NCI-H510A treated with DMSO at 0.1 percent for 48 hours (cell line): ENCODE measurements at places on chromosomes 12 and 14.

DNA sequence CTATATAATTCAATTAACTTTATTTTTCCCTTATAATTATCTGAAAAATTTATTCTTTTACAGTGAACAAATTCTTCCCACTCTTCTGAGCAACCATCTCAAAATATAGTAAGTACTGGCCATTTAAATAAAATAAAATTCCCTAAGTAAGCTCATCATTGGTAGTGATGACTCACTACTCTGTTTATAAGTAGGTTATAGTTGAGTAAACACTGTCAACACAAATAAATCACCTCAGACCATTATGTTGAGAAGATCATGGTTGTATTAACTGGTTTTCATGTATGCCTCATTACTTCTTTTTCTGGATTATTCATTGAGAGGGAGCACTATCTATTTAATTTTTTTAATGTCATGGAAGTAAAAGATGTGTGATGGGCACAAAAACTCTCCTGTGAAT, 220.5 kb downstream of the SEC23A start:
- DNase-seq = no peak

- peak; percentile 33 for DNase-seq
These were observed 173.2 kb downstream of the SLC35F4 start for GRCh38 chr14:57692671-57693070.

DNA sequence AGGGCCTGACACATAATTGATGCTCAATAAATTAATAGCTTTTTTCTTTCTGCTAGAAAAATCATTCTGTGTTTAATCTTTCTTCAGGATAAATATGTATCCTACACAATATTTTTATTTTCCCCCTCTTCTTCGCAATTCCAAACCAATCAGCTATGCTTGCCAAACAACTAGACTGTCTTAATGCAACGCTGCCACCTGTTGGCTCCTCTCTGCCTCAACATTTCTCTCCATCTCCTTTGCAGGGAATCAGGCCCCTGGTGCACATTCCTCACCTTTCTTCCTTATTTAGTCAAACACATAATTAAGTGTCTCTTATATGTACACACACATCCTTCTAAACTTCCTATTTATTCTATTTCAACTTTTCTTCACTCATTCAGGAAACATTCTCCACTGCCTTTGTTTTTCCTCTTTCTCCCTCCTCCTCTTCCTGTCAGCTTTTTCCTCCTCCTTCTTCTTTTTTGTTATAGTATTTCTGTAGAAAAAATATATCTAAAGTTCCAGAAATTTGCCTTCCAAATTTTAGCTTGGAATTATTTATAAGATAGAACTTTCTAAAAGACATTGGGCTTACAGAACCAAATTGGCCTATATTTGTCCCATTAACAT, 406.0 kb downstream of the PRKD1 start:
- DNase-seq = peak; percentile 14

- DNase-seq = no peak
These were observed 202.8 kb upstream of the PELI2 start for GRCh38 chr14:55915456-55915855.

GRCh38 chr14:72275242-72275641, 343.0 kb downstream of the RGS6 start:
- DNase-seq = no peak

DNA sequence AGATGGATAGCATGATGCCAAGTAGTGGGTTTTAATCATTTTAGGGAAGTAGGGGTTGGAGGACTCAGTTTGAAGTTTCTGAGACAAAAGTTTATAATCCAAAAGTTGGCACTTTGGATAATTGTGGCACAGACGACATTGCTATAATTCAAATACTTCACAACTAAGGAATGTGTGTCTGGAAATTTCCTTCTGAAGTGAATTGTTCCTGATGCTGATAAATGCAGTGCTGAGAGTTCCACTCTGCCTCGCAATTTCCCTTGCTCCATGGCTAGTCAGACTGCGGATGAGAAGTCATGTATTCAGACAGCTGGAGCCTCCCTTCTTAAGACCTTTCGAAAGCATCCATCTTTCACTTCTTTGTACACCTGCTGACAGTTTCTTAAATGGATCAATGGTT, 393.3 kb upstream of the PRICKLE1 start:
- no peak for DNase-seq

- DNase-seq = no peak
These were observed 11.1 kb upstream of the SMAGP start for GRCh38 chr12:51281202-51281924.

- peak; percentile 73 for DNase-seq
These were observed 2.1 kb downstream of the DDN start for GRCh38 chr12:48996794-48997718.

DNA sequence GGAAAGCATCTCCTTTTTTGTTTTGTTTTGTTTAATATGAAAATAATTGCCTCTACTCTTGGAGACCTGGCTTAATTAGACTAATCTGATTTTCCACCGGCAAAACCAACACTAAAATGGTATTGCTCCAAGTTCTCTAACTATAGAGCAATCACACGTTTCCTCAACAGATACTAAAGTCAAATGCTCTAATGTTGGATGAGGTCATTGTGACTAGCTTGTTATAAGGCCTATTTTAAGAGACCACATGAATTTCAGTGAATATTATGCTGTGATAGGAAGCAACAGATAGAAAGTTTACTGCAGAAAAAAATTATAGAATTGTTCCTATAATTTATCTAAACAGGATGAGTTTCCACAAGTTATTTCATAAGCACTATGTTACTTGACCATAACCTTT, 3.3 kb upstream of the CCDC196 start:
- DNase-seq = no peak

- DNase-seq = peak; percentile 84
These were observed 707 bp downstream of the CPSF6 start for GRCh38 chr12:69239922-69240630.

DNA sequence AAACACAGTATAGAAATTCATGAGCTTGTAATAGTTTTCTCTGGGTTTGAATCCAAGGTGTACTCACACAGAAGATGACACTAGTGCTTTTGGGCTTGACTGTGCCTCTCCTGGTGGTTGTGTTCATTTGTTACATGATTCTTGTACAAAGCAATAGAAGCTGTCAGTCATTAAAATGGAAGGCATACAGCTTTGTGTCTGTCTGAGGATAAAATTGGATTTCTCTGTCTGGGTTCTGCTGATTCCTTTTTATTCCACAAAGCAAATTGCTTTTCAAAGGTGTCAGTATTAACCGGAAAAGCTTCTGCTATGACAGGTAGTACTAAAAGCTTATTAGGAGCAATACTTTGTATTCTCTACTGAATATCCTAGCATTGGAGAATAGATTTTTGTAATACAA, 361.2 kb downstream of the SLC6A15 start:
- DNase-seq = no peak

GRCh38 chr12:38101753-38102152, 214.8 kb upstream of the ALG10B start:
- no peak for DNase-seq

DNA sequence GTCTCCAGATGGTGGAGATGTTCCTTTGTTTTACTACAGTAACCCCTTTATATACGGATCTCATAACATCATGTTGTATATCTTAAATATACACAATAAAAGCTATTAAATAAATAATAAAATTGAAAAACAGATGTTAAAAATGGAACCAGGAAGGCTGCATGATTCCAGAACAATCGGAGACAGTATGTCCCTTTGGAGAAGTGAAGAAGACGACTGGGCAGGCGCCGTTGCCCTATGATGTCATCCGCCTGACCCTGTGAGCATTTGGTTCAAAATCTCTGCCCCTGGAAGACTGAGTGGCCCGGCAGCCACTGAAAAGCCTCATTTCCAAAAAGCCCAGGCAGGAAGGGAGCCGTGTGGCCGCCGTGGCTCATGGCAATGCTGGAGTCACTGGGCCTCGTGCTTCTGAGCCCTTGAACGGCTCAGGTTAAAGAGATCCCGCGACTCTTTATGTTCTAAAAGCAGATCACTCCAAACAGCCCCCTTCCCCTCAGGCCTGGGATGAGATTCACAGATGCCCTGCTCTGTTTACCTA, 30.8 kb downstream of the RIMBP2 start:
- no peak for DNase-seq

DNA sequence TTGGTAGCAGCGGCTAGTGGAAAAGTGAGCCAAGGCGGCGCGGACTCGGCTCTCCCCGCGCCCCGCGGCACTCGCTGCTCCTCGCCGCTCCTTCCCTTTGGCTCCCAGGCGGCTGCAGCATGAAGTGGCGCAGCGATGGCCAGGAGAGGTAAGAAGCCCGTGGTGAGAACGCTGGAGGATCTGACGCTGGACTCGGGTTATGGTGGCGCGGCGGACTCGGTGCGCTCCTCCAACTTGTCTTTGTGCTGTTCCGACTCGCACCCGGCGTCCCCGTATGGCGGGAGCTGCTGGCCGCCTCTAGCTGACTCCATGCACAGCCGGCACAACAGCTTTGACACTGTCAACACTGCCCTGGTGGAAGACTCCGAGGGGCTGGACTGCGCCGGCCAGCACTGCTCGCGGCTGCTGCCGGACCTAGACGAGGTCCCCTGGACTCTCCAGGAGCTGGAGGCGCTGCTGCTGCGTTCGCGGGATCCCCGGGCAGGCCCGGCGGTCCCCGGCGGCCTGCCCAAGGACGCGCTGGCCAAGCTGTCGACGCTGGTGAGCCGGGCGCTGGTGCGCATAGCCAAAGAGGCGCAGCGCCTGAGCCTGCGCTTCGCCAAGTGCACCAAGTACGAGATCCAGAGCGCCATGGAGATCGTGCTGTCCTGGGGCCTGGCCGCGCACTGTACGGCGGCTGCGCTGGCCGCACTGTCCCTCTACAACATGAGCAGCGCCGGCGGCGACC, 225.6 kb upstream of the CRY1 start:
- DNase-seq = peak; percentile 57

DNA sequence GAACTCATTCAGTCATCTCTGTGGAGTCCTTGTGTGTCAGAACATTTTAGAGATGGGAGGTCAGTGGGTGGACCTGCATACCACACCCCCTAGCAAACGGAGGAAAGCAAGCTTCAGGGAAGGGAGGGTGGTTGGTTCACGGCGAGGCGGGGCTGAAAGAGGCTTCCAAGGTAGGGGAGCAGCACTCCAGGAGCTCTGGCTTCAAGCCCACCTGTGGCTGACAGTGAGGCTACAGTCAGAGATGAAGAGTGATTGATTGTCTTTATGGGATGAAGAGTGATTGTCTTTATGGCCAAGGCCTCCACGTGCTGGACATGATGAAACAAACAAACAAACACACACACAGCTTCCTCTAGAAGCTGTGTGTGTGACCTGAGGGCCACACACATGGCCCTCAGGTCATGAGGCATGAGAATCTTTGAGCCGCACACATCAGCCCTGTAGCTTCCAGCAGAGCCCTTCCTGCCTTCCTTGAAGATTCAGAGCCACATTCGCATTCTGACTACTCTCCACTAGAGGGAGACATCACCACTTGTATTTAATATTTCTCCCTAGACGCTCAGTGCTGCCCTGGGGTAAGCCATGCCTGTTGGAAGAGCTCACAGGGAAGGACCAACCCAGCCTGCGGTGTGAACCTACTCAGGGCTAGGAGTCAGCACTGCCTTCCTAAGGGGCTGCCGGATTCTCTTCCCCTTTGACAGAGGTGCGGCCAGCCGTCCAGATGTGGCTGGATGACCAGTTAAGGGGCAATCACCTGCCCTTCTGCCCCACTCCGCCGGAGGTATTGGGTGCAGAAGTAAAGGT, 54.4 kb upstream of the KCNA1 start:
- DNase-seq = peak; percentile 36

DNA sequence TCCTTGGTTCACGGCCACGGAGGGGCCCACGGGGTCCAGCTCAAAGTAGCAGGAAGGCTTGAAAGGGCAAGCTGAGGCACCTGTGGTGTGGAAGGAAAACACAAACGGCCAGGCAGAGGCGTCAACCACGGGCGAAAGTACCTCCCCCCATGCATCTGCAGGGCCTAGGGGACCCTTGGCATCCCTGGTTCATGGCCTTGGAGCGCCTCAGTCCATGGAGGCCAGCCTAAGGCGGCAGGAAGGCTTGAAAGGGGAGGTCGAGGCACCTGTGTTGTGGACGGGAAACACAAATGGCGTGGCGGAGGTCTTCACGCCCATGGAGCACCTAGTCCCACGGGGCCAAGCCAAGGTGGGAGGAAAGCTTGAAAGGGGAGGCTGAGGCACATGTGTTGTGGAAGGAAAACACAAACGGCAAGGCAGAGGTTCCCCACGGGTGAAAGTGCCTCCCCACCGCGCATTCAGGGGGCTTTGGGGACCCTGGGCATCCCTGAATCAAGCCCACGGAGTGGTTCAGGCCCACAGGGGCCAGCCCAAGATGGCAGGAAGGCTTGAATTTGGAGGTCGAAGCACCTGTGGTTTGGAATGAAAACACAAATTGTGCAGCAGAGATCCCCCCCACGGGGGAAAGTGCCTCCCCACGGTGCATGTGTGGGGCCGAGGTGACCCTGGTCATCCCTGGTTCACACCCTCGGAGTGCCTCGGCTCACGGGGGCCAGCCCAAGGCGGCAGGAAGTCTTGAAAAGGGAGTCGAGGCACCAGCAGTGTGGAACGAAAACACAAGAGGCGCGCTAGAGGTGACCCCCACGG, 380.8 kb downstream of the ALG10 start:
- no peak for DNase-seq

GRCh38 chr14:100818221-100818699, 7.7 kb upstream of the MEG3 start:
- DNase-seq = no peak

DNA sequence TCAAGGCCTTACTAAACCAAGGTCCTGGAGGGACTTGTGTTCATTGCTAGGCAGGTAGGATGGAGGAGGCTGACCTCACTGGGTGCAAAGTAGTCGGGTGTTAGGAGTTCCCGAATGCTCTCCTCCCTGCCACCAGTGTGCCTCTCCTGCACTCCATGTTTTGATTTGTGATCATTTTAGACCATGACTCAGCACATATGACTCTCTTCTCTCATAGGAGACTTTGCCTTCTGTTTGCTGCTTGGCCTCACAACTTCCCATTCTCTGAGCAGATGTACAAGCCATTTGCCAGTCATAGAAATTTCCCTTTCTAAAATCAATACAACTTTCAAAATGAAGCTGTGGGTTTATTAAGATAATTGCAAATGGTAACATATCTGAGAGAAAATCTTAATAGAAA, 46.6 kb upstream of the LRIG3 start:
- no peak for DNase-seq

DNA sequence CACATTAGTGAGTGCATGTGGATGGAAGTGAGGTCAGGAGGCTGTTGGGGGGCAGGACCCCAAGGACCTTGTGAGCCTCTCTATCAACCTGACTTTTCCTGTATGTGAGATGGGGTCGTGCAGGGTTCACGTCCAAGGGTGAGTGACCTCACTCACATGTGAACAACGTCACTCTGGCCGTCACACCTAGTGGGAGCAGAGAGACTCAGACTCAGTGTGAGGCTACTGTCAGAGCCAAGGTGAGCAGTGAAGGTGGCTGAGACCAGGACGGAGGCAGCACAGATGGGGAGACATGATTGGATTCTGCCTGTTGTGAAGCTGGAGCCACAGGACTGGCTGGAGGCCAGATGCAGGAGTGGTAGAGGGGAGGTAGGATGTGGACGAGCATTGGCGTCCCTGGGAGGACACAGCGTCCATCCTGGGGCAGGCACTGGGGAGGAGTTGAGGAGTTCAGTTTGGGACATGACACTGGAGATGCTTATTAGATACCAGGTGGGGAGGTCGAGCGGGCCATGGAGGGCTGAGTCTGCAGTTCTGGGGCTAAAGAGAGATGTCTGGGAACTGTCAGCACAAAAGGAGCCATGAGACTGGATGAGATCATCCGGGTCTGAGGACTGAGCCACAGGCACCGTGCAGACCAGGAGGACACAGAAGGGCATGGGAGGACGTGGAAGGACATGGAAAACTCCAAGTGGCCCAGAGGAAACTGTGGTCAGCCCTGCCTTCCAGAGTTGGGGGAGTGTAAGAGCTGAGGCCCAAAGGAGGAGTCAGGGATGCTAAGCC, 92.8 kb downstream of the LGMN start:
- no peak for DNase-seq

GRCh38 chr12:22117563-22118237, 71.7 kb downstream of the CMAS start:
- no peak for DNase-seq
